Endothelial cell of umbilical vein (primary cell): ENCODE measurements at places on chromosomes 7 and 10. TPM values are rescaled to one million over a fixed set of nuclear protein-coding genes. Genes with fewer than 3 reads are reported as not detected.

GRCh38 chr7:116367171-116367813 lies 132.2 kb upstream of the CAV2 start:
- H3K27me3 ChIP-seq: no peaks in the 10 kb centered on the region
- H3K27ac ChIP-seq: no peak overlapping the region
- no peaks in the 10 kb centered on the region for H3K36me3 ChIP-seq
- DNase-seq: no peak

DNA sequence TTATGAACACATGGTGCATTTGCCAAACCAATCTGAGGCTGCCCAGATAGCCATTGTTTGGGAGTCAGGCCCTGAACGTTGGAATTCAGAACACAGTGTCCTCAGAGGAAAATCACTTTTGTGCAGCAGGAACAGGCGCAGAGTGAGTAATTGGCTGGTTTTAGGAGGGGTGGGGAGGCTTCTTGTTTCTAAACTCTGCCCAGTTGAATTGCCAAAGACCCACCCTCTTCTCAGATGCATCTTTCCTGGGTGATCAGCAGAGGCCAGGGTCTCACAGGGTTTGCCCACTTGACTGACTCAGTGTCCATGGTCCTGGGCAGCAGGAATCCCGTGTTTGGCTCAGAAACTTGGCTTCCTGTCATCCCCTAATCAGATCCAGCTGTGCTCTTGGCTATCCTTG lies 24.3 kb downstream of the PRLHR start:
- no peaks in the 10 kb centered on the region for H3K36me3 ChIP-seq
- DNase-seq: no peak
- no peak overlapping the region for H3K4me3 ChIP-seq

GRCh38 chr7:119421657-119422056 lies 851.3 kb upstream of the KCND2 start:
- no peak overlapping the region for H3K27ac ChIP-seq
- no peak for DNase-seq
- H3K4me1 ChIP-seq: no peaks in the 10 kb centered on the region
- H3K27me3 ChIP-seq: no peaks in the 10 kb centered on the region
- H3K4me3 ChIP-seq: no peak overlapping the region

PAPSS2 gene
- total RNA-seq: 82.6 and 93.2 TPM in 2 replicates

C10orf88 gene
- 10.6 and 13.2 TPM in 2 replicates for total RNA-seq

ZNF248 gene
- 6.4 and 6.5 TPM in 2 replicates for total RNA-seq

GRCh38 chr10:75355706-75356105 lies 45.9 kb downstream of the ZNF503 start:
- no peaks in the 10 kb centered on the region for H3K4me1 ChIP-seq
- H3K27me3 ChIP-seq: no peaks in the 10 kb centered on the region
- H3K4me3 ChIP-seq: no peak overlapping the region
- DNase-seq: no peak
- no peak overlapping the region for H3K27ac ChIP-seq
- no peaks in the 10 kb centered on the region for H3K36me3 ChIP-seq
